ENCODE measurements at places on chromosomes 5 and 9. TPM values are rescaled to one million over a fixed set of nuclear protein-coding genes. Genes with fewer than 3 reads are reported as not detected.

- no peak for DNase-seq
Observed at GRCh38 chr5:125798307-125798706, 624.9 kb upstream of the GRAMD2B start.

- DNase-seq = no peak
Observed at GRCh38 chr9:71357346-71357745, 235.9 kb upstream of the TRPM3 start.

- no peak for DNase-seq
Observed at GRCh38 chr5:37206736-37207135, 42.4 kb downstream of the CPLANE1 start.

SOHLH1 gene
- total RNA-seq = not detected

- DNase-seq = no peak
Observed at GRCh38 chr5:72691751-72692150, 124.7 kb upstream of the TNPO1 start.

DNA sequence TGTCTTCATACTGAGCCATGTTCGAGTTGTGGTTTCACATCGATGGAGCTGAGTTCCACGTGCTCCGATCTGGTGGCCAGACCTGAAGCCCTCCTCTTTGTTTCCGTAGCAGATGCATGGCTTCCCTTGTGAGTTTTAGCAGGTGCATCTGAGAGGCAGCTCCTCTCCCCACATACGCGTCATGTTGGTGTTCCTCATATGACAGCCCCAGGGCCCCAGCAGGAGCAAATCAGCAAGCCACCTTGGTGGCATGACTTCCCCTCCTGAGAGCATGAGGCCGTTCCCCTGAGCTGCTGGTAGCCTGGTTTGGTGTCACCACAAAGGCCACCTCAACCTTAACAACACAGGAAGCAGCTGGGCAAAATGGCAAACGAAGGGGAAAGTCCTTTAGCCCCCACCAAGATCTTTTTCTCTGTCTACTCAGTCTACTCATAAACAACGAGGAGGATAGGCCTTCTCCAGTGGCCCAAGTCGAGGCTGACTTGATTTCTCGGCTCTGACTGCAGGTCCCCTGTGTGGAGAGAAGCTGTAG lies 5.9 kb downstream of the CYFIP2 start:
- peak; percentile 45 for DNase-seq

GRCh38 chr5:120415985-120416384 lies 48.1 kb upstream of the PRR16 start:
- DNase-seq = no peak

- DNase-seq = no peak
Observed at GRCh38 chr5:39224196-39224761, 4.9 kb upstream of the FYB1 start.

GRCh38 chr5:3179220-3179619 lies 416.4 kb upstream of the IRX1 start:
- DNase-seq = no peak

GRCh38 chr5:167381457-167381856 lies 910.0 kb upstream of the WWC1 start:
- no peak for DNase-seq

LPCAT1 gene
- 39.3 TPM for total RNA-seq

DNA sequence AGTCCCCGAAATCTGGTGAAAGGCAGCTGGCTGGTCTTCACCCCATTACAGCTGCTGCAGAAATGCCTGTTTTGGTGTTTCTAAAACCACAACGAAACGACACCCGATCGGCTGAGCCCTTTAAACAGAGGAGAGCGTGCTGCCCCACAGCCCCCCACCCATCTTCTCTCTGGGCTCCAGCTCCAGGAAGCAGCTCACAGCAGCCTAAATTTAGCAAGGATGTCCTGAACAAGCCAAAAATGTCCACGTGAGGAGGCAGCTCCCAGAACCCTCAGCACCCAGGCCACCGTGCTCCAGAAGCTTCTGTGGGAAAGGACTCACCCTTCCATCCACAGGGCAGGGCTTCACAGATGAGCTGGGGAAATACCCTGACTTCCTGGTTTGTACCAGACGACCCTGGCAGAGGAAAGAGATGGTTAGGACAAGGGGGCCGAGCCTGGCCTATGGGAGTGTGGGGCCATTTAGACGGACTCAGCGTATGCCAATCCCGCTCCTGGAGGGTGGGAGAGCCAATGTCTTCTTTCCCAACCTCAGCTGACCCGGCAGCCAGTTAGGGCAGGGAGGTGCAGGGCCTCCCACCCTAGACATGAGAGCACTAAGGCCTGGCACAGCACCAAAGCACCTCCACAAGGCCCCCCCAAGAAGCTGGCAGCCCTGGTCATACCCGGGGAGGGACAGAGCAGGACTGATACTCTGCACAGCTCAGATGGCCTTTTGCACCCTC lies 39.1 kb upstream of the SARDH start:
- DNase-seq = no peak
